Activated T-helper 9 cell treated with anti-CD3 and anti-CD28 coated beads, Interleukin-2, amount 50 U/mL, for 16 hours (primary cell): ENCODE measurements at places on chromosomes 6 and 20.

GRCh38 chr6:107122748-107123147, 7.4 kb upstream of the BEND3 start:
- DNase-seq: no peak

DNA sequence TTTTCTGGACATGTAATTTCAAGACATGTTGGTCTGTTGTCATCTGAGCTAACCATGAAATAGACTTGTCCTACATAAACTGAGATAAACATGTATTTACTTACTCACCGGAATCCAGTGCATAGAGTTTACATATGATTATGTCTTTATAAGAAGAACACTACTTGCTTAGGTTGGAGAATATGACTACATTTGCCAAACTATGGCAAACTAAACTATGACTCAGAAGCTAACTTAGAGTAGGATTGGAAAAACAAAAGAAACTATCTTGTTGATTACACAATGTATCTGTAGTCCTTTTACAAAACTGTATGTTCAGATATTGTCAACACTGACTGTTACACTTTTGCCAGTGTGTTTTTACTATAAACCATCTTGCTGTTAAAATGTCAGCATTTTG, 113.3 kb downstream of the CRYBG1 start:
- no peak for DNase-seq

DNA sequence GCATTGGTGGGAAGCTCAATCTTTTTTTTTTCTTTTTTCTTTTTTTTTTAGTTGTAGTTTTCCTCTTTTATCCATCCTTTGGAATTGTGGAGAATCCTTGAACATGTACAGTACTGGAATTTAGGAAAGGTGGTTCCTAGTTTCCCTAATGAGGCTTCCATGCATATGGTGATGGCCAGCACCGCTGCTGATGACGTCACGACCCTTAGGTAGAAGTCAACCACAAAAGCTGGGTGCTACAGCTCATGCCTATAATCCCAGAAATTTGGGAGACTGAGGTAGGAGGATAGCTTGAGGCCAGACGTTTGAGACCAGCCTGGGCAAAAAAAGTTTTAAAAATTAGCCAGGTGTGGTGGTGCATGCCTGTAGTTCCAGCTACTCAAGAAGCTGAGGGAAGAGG, 79.3 kb upstream of the SOX4 start:
- no peak for DNase-seq

DNA sequence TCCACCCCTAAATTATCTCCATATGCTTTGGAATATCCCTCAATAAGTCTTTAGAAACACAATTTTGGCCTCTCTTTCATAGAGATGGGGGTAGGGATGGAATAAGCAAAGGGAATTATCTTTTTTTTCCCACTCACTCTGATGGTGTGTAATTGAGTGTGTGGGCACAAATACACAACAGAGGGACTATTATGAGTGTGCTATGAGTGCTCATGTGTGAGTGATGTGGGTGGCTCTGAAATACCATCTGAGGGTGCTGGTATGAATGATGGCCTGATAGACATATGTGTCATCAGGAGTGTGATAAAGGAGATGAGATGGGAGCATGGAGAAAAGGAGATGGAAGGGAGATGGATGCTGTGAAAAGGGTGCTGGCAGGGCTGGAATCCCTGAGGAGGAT, 35.6 kb downstream of the GSS start:
- no peak for DNase-seq

DNA sequence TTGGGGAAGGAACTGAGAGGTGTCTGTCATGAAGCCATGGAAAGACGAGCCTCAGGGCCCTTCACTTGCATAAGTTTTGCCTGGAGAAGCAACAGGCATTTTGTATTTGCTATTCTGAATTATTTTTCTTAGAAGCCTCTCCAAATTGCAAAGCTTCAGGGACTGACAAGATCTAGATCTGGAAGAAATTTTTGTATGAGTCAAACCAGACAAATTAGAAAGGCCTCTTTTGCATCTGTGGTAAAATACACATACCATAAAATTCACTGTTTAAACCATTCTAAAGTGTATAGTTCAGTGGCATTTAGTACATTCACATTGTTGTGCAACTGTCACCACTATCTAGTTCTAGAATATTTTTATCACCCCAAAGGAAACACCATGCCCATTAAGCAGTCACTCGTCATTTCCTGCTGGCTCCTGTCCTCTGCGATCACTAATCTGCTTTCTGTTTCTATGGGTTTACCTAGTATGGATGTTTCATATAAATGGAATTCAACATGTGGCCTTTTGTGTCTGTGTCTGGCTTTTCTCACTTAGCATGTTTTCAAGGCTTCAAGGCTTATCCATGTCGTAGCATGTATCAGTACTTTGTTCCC, 269.1 kb downstream of the PHF3 start:
- no peak for DNase-seq

GRCh38 chr6:84150705-84151104, 76.7 kb downstream of the CEP162 start:
- no peak for DNase-seq

DNA sequence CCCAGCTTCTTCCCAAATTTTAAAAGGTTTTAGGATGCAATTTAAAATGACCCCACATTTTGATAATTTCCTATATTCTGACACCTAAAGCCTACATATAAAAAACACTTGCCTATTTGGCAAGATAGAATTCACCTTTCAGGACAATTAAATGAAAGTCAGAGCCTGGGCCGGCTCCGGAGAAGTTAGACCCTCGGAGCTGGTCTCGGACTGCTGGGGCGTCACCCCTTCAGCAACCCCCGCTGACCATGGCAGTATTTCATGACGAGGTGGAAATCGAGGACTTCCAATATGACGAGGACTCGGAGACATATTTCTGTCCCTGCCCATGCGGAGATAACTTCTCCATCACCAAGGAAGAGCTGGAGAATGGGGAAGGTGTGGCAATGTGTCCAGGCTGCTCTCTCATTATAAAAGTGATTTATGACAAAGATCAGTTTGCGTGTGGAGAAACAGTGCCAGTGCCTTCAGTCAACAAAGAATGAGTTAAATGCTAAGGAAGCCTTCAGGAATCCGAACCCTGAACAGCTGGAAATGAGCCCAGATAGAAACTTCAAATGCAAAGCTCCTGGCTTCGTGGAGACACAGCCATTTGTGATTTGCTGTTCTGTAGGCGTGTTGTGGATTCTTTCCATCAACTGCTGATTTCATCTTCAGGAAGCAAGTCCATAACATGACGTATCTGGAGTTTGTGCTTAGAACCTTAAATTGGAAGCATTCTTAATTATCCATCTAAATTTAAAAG, 16.0 kb downstream of the TCFL5 start:
- no peak for DNase-seq

DNA sequence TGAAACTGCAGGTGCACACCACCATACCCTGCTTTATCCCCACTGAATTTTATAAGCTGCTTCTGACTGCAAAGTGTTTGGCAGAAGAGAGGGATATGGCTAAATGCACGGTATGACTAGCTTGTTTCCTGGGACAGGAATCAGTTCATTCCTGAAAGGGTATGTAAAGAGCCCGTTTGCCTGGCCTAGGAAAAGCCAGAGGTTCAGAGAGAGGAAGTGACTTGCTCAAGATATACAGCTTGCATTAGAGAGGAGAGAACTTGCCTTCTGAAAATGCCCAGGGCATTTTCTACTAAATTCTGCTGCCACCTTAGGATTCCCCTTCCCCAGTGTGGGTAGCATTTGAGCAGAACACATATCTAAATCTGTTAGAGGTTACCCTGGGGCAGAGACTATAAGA, 683 bp upstream of the GCNT2 start:
- no peak for DNase-seq

DNA sequence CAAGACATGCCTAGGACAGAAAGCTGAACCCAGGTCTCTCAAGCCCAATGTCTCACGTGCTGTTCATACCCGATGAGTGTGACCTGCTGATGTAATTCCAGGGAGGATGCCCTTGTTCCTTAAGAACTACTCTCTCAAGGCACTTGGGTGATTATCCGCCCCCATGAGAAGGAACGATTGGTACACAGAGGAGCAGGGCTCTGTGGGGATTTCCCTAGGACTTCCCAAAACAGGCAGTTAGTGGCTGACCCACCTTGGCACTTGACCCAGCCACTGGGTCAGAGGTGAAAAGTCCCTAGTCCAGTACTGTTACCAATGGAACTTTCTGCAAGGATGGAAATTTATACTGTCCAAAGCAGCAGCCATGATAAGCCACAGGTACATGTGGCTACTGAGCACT, 9.2 kb upstream of the BPIFB6 start:
- no peak for DNase-seq

DNA sequence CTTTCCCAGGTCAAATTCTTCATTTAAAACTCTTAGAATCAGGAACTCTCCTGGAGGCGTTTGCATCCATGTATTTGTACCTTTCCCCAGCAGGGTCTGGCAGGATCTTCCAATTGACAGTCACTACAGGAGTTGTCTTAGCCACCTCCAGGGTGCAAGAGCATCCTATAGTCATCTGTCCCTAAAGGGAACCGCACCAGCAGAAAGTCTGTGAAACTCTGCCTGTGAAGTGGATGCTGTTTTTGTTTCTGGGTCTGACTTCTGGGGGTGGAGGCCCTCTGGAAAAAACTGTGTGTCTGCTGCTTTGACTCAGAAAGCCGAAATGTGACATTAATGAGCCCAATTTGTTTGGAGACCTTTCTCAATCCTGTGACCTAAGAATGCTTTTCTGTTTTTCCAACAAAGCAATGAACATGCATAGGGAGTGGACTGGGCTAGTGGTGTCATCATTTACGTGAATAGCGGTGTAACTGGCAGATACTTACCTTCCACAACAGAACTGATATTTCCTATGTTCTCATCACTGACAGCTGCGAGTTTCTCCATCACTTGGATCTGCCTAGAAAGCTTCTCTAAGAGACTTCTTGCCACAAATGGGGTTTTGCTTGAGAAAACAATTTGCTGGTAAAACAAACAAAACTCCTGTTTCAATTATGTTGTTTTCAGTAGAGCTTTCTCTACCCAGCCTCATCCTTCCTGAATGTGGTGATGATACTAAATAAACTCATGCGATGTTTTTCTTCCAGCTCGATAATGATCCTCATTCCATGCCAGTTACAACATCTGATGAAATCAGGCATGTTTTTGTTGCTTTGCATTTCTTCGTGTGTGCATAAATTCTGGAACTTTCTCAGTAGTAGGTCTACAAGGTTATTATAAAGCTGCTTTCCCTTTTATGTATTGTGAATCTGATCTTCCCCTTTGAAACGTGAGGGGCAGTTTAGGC, 33.3 kb upstream of the ARMH2 start:
- no peak for DNase-seq

DNA sequence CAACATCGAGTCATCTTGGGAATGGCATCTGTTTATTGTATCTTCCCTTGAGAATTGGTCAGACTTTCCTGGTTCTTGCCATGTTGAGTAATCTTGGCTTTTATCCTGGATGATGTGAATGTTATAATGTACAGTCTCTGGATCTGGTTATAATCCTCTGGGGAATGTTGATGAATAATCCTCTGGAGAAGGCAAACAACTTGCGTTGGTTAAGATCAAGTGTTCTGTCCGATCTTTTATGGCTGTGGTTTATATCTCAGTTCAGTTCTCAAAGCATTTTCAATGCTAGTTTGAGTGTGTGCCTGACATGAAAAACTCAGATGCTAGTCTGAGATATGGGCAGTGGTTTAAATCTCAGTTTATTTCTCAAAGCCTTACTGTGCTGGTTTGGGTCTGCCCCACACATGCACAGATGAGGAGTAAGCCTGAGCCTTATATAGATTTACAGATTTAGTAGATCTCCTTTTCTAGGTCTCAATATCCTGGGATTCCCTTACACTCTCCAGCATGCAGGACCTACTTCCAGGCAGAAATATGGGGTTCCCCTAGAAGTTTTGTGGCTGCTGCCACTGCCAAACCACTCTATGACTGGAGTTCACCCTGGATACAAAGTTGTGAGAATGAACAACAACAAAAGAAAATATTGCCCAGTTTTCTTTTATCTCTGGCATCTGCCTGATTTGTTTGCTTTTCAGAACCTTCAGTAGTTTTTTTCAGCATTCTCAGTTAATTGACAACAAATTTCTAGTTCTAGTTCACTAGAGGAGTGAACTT, 191.8 kb upstream of the MAN1A1 start:
- no peak for DNase-seq

GRCh38 chr6:47310131-47310480, 401 bp upstream of the TNFRSF21 start:
- no peak for DNase-seq

DNA sequence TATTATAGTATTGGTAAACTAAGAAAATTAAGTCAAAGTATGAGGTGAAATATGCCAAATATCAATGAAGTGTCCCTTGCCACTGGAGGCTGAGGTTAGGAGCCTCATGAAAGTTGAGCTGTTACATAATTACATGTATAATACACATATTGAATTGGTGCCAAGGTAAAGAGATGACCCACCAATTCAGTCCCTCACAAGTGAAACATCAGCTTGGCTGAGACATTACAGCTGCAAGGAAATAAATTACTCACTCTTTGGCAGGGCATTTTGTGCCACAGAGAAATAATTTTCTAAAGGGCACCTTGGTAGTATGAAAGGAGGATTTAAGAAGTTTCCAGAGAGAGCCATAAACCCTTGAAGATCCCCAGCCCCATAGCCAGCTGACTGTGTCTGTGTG, 127.4 kb downstream of the ADGRG6 start:
- DNase-seq: no peak

GRCh38 chr6:44809258-44809657, 421.8 kb downstream of the CDC5L start:
- no peak for DNase-seq

DNA sequence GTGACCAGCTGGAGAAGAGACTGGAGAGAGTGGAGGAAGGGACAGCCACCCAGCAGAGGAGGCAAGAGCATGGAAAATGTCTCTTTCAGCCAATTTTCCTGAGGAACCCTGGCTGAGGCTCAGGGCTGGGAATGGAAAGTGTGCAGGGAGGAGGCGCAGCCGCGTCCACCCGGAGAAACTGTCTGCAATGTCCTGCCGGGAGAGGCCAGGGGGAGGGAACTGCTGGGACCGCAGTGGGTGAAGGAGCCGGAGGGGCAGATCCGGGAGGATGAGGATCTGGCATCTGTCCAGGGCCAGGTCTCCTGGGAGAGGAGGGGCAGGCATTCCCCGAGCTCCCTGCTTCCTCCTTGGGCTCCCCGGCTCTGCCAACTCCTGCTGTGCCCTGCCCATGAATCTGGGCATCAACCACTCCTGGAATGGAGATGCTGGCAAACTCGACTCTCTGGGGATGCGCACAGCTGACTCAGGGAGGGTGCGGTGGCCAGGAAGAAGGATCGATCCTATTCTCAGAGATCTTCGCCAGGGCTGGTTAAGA, 17.4 kb upstream of the HM13 start:
- DNase-seq: no peak

DNA sequence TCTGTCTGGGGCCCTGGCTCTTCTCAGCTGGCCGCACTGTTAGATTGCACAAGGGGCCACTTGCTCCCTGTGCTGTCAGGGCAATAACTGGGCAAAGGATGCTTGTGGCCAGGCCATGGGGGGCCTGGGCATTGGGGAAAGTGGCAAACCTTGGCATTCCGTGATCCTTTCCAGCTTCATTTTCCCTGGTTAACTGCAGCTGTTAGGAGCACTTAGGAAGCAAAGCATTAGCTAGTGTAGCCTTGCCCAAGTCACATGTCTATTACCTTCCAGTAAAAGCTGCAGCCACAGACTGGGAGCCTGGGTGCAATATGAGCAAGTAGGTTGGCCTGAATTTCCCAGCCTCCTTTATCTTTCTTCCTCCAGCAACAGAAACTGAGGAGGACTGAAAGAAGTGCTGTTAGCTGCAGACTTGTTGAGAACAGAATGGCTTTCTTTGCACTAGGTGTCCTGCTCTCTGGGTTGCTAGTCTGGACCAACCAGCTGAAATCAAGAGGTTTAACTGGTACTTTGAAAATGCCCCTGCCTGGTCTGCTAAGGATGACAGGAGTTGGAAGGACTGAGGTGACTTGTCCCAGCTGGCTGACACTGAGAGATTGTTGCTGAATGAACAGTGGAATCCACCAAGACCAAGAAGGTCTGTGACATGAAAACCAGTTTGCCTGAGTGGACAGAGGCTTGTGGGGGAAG, 312.3 kb upstream of the SUPT3H start:
- no peak for DNase-seq
